ENCODE measurements at places on chromosomes 5 and 9. TPM values are rescaled to one million over a fixed set of nuclear protein-coding genes. Genes with fewer than 3 reads are reported as not detected.

The TAF11L5 gene
- total RNA-seq = not detected

The TAF9 gene
- 32.2 TPM for total RNA-seq

The PLEKHG4B gene
- not detected for total RNA-seq

GRCh38 chr5:5350101-5350500 is 72.4 kb upstream of the ICE1 start:
- H3K27me3 ChIP-seq = no peaks in the 10 kb centered on the region
- H3K27ac ChIP-seq = no peak overlapping the region
- no peak overlapping the region for H3K4me3 ChIP-seq
- H3K4me1 ChIP-seq = peaks cover 8% of the 10 kb centered on the region

DNA sequence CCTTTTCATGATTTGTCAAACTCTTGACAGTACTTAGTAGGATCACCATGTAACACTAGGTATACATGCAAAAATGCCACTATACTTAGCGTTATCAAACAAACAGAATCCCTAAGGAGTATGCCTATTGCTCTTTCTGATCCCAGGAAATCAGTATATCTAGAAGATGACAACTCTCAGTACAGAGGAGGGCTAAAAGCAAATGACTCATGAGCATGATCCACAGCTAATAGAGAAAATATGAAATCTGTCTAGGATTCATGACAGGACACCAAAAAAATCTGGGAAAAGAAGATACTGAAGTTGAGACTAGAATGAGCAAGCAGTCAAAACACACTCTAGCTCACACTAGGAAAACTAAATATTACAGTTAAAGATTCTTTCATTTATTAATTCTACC is 89.2 kb downstream of the RAPGEF6 start:
- H3K36me3 ChIP-seq = peaks cover 9% of the 10 kb centered on the region
- no peak overlapping the region for H3K4me3 ChIP-seq
- H3K4me1 ChIP-seq = no peaks in the 10 kb centered on the region

Data from left ventricle myocardium inferior (tissue), 1 donor.